ENCODE measurements at places on chromosomes 4 and X. TPM values are rescaled to one million over a fixed set of nuclear protein-coding genes. Genes with fewer than 3 reads are reported as not detected.

CLTRN gene
- 1.6 TPM for polyA plus RNA-seq

RHOH gene
- 35.8 TPM for polyA plus RNA-seq

MAGEA4 gene
- not detected for polyA plus RNA-seq

NALF2 gene
- 0.33 TPM for polyA plus RNA-seq

DACH2 gene
- 0.03 TPM for polyA plus RNA-seq

AMMECR1 gene
- 3.5 TPM for polyA plus RNA-seq

SOX3 gene
- polyA plus RNA-seq: not detected

DIPK2B gene
- 10.9 TPM for polyA plus RNA-seq

ARHGAP6 gene
- polyA plus RNA-seq: 6.0 TPM

SLITRK4 gene
- polyA plus RNA-seq: 0.12 TPM

ZMAT1 gene
- polyA plus RNA-seq: 13.0 TPM

ACSL4 gene
- polyA plus RNA-seq: 71.1 TPM

FIP1L1 gene
- polyA plus RNA-seq: 32.4 TPM

ZCCHC12 gene
- polyA plus RNA-seq: 0.10 TPM

MAGEA2B gene
- not detected for polyA plus RNA-seq

FRMPD3 gene
- 0.06 TPM for polyA plus RNA-seq

AMBN gene
- not detected for polyA plus RNA-seq

L1CAM gene
- polyA plus RNA-seq: 0.19 TPM

SCRG1 gene
- 0.20 TPM for polyA plus RNA-seq

CENPE gene
- polyA plus RNA-seq: 0.39 TPM

RTL5 gene
- polyA plus RNA-seq: 2.8 TPM

CC2D2A gene
- 12.5 TPM for polyA plus RNA-seq

FAT4 gene
- polyA plus RNA-seq: 1.1 TPM

CCDC120 gene
- polyA plus RNA-seq: 5.1 TPM

COL4A5 gene
- polyA plus RNA-seq: 9.7 TPM

NAP1L3 gene
- 0.63 TPM for polyA plus RNA-seq

MSANTD1 gene
- 0.35 TPM for polyA plus RNA-seq

GAGE1 gene
- polyA plus RNA-seq: not detected

CT45A3 gene
- polyA plus RNA-seq: not detected

OPHN1 gene
- polyA plus RNA-seq: 2.3 TPM

FREM3 gene
- polyA plus RNA-seq: under 0.01 TPM

ZNF330 gene
- polyA plus RNA-seq: 40.7 TPM

SLC10A6 gene
- polyA plus RNA-seq: 0.14 TPM

CPZ gene
- polyA plus RNA-seq: 1.4 TPM

Data from lung (tissue), 17 donors.